Activated CD4-positive, alpha-beta T cell treated with anti-CD3 and anti-CD28 coated beads, Interleukin-2, amount 50 U/mL, for 1 hour (primary cell): ENCODE measurements at places on chromosomes 3 and 15.

GRCh38 chr3:15498431-15499214 lies 22.9 kb downstream of the COLQ start:
- no peak for DNase-seq

DNA sequence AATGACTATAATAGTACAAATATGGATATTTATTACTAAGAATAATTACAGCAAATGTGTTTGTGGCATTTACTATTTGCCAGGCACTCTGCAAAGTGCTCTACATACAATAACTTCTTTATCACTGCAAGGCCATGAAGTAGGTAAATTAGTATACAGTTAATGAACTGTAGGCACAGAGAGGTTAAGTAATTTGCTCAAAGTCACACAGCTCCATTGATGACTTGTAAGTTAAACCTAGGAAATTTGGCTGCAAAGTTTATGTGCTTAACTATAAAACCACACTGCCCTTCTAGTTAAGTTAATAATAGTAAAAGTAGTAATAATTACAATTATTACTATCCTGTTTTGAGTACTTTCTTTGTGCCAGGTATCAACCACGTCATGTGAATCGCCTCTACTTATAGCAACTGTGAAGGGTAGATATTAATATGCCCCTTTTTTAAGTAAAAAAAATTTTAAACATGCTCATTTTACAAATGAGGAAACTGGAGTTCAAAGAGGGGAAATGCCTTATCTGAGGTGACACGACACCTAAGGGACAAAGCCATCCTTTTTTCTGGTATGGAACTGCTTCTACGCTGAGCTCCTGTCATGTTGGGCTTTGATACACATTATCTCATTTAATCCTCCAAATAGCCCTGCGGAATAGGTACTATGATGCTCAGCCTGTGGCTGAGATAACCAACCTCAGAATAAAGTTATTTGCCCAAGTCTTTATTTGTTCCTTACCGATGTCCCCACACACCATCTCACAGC lies 8.5 kb downstream of the BHLHE40 start:
- DNase-seq, result no peak

GRCh38 chr3:74561881-74562280 lies 52.6 kb downstream of the CNTN3 start:
- DNase-seq, result no peak

- DNase-seq, result no peak
These were observed 306.6 kb upstream of the TGFBR2 start for GRCh38 chr3:30299674-30300385.
